Activated naive CD4-positive, alpha-beta T cell (primary cell): ENCODE measurements at places on chromosomes 13 and 19.
A peak's percentile ranks its signal among the peaks of the same experiment; 100 is the strongest.

DNA sequence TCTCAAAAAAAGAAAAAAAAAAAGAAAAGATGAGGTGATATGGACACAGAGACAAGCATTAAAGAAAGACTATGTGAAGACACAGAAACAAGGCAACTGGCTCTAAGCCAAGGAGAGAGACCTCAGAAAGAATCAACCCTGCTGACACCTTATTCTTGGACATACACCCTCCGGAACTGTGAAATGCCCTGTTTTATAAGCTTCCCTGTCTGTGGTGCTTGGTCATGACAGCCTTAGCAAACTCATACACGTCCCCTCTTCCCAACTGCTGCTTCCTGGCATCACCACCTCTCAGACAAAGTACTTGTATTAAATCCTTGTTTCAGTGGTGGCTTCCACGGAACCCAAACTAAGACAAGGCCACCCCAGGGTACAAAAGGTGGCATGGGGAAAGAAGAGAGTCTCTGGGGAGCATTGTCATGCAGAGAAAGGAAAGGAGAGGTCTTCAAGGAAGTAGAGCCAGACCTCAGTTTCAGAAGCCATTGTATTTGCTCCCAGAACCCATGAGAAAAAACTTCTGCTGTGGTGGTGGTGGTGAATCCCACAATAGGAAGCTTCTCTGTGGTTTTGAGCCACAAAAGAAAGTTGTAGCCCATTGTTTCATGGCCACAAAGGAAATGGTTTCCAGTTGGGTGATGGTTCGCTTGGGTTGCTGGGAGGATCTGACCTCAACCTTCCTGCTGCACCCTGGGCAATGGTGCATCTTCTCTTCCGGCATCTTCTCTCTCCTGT lies 16.3 kb upstream of the TSPAN16 start:
- no peak for DNase-seq

DNA sequence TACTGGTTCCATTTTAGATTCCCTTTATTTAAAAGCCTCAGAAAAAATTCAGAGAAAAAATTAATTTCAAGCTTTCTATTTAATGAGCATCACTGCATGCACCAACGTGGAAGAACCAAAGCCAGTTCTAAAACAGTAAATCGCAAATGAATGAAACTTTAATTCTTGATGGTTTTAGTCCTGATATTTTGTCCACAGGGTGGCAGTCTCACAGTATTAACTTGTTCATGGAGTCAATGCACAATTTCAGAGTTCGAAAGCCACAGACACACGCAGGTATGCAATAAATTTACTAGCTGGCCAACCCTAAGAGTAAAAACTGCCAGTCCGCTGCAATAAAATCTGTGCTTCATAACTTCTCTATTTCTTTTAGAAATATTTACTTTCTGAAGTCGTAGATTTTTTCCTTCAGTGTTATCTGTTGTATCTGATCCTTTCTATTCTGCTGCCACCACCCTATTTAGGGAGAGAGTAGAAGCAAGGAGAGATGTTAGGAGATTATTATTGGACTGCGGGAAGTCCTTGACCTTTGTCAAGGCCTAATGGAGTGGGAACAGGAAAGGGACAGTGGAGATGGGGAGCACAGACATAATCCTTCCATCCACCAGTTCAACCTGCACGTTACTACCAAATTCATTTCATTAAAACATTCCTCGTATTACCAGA lies 7.0 kb upstream of the WBP4 start:
- DNase-seq, result no peak

GRCh38 chr13:81051873-81052272 lies 710.9 kb upstream of the SPRY2 start:
- DNase-seq, result no peak

DNA sequence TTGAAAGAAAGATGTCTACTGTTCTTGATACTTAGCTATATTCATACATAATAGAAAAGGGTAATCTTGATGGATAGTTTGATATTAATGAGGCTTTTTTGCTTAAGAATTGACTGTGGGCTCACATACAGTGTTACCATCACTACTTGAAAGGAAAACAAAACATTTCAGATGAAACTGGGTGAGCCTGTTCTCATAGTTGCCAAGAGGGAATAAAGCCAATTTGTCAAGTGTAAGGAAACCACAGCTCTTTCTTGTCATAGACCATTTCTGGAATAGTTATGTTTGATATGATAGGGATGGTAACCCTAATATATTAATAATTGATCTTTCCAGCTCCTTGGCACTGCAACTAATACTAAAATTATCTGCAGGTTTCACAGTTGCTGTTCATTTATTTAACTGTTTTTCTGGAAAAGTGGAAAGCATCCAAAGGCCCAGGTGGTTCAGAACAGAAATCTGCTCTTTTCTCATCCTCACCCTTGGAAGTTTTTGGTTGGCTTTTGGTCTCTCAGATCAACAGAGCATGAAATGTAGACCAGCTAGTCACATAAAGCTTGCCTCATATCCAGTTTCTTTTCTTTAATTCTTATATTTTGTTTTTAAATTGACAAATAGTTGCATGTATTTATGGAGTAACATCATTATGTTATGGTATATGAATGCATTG lies 43.2 kb downstream of the ARHGEF7 start:
- DNase-seq, result no peak

DNA sequence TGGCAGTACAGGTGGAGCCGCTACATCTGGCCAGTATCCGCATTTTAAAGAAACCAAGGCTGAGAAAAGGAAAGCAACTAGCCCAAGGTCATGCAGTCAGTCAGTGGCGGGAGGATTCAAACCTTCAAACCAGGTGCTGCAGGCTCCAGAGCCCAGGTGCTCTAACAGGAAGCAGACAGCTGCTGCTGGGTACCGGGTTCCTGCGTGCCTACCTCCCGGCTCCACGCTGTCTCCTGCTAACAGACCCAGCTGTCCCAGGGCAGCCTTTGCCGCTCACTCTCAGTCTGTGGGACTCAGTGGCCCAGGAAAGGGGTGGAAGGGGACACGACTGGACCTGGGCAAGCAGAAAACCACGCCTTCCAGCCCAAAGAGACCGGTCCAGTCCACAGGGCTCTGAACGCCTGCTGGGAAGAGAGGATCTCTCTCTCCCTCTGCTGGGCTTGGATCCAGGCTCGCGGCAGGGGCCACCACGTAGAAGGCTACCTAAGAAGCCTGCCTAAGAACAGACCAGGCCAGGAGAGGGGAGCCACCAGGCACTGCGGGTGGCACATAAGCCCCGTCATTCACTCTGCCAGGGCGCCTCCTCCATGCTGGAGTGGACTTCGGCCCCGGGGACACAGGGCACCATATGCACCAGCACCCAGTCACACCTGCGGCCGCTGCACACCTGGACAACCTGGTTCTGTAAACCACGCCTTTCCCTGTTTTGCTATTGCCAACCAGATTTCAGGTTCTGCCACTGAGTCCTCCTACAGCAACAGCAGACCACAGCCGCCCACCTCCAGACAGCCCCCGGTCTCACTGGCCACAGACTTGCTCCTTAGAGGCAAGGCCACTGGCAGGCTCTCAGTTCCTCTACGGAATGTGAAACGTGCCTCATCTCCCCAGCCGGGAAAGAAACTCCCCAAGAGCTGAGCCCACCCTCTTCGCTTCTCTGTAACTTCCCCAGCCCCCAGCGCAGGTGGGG lies 4.6 kb downstream of the DAPK3 start:
- DNase-seq, result no peak

DNA sequence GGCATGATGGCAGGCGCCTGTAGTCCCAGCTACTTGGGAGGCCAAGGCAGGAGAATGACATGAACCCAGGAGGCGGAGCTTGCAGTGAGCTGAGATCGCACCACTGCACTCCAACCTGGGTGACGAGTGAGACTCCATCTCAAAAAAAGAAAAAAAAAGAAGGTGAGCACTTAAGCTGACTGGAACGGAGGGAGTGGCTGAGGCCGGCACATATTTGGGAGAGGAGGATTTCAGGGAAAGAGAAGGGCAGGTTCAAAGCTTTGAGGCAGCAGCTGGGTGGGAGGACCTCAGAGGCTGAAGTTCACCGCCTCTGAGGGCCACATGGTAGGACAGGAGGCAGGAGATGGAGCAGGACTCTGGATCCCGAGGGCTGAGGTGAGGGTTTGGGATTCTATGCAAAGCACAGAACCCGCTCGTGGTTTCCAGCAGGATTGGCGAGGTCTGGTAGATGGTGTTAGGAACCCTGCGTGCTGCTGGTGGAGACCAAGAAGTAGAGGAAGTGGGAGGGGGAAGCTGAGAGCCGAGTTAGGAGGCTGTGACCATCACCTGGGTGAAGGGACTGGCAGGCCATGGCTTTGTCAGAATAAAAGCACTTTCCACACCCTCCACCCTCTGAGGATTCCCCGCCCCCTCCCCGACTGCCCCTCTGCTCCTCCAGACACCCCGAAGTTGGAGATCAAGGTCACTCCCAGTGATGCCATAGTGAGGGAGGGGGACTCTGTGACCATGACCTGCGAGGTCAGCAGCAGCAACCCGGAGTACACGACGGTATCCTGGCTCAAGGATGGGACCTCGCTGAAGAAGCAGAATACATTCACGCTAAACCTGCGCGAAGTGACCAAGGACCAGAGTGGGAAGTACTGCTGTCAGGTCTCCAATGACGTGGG lies 8.4 kb downstream of the CD22 start:
- no peak for DNase-seq

GRCh38 chr13:51559946-51560735 lies 24.1 kb upstream of the WDFY2 start:
- DNase-seq, result no peak

GRCh38 chr13:111521030-111521429 lies 200.6 kb downstream of the TEX29 start:
- DNase-seq, result no peak

- DNase-seq, result no peak
Observed at GRCh38 chr13:27533155-27533643, 82.8 kb upstream of the MTIF3 start.

GRCh38 chr19:35557539-35558399 lies 5.7 kb downstream of the ATP4A start:
- DNase-seq, result no peak

DNA sequence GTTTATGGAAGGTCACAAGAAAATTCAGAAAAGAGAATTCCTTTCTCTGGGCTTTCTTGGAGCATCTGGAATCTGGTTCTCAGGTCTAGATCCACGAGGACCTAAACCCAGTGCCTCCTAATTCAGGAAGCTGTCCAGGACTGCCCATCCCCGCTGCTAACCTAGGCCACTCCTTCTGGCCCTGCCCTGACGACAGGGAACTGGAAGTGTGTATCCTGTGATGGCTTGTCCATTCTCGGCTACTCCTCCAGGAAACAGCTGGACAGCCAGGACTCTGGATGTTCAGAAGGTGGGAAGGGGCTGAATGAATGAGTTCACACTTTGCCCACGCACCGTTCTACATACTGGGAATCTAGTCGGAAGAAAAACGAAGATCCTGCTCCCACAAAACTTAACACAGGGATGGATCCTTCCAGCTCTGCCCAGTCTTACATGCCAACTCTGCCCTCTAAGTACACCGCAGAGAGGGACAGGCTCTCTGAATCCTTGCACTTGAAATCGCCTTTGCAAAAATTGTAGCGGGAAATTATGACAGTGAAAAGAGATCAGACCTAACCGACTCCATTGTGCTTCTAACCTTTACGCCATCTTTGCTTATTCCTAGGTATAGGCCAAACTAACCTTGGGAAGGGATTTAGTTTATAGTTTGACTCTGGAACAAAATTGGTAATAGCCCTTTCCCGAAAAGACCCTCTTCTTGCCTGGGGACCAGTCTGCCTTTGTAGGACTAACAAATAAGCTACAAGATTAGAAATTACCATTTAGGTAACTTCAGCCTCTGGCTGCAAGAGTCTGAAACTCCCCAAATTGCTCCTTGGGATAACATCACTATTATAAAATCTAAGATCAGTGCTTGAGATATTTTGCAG lies 1.8 kb downstream of the LSM4 start:
- no peak for DNase-seq

- peak; percentile 32 for DNase-seq
Observed at GRCh38 chr19:16342002-16342715, 17.5 kb downstream of the KLF2 start.

- no peak for DNase-seq
Observed at GRCh38 chr19:15394426-15394825, 14.8 kb upstream of the AKAP8 start.

GRCh38 chr19:46659151-46660007 lies 1.6 kb downstream of the DACT3 start:
- no peak for DNase-seq

GRCh38 chr13:46593398-46593797 lies 40.4 kb downstream of the LRCH1 start:
- DNase-seq, result peak; percentile 27

DNA sequence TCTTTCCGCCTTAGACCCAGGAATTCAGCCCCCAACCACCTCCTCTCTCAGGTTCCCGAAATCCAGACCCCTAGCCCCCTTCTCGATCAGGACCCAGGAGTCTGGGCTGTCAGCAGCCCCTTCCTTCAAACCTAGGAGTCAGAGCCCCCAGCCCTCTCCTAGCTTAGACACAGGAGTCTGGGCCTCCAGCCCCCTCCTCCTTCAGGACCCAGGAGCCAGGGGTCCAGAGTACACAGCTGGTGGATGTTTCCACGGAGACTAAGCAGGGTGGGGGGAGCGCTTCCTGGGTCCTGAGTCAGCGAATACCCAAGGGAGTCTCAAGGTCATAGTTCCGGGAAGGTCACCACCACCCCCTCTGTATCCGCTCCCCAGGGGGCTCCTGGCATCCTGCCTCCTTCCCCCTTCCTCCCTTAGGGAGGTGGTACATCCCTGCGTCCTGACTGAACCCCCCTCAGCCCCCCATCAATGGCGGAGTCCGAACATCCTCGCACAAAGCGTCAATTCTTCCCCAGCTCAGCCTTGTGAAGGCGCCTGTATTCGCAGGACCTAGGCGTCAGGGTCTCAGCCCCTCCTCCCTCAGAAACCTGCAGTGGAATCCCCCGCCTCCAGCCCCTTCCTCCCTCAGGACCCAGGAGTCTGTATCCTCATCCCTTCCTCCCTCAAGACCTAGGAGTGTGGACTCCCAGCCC lies 4.6 kb downstream of the CADM4 start:
- no peak for DNase-seq

- no peak for DNase-seq
Observed at GRCh38 chr19:1846517-1847204, 1.6 kb downstream of the REXO1 start.

GRCh38 chr13:30847650-30848307 lies 58.3 kb upstream of the MEDAG start:
- no peak for DNase-seq
